ENCODE measurements at places on chromosomes 5 and 9. TPM values are rescaled to one million over a fixed set of nuclear protein-coding genes. Genes with fewer than 3 reads are reported as not detected.
A peak's percentile ranks its signal among the peaks of the same experiment; 100 is the strongest.

DNA sequence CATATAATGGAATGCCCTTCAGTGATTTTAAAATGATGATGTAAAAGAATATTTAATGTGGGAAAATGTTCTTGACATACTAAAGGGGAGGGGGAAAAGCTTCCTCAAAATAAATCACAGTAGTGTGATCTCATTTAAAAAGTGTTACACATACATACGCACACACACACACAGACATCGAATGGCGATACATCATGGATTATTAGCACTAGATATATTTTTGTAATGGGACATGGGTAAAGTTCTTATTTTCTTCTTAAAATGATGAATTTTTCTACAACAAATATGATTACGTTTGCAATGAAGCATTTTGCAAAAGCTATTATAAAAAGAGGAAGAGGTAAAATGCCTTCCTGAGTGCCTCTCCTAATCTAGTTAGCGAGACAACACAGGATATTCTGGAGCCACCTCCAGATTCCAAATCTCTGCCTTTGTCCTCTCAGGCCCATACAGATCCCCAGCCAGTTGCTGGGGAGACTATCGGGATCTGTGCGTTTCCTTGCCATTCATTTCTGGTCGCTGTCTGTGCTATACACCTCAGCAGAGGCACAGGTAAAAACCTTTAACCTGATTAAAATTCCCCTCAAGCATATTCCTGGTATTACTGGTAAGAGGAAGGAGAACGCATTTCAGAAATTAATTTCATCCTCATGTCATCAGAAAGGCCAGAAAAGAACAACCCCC lies 69.6 kb downstream of the SLC28A3 start:
- H3K36me3 ChIP-seq = no peaks in the 10 kb centered on the region
- no peak overlapping the region for H3K27ac ChIP-seq
- no peaks in the 10 kb centered on the region for H3K27me3 ChIP-seq
- no peak overlapping the region for H3K4me3 ChIP-seq
- DNase-seq = no peak
- no peaks in the 10 kb centered on the region for H3K4me1 ChIP-seq

GRCh38 chr9:10613419-10613818 lies 617 bp upstream of the PTPRD start:
- H3K27ac ChIP-seq = no peak overlapping the region
- H3K4me3 ChIP-seq = no peak overlapping the region
- no peaks in the 10 kb centered on the region for H3K36me3 ChIP-seq
- H3K27me3 ChIP-seq = peaks cover 99% of the 10 kb centered on the region
- DNase-seq = no peak

GRCh38 chr9:136201609-136202453 lies 3.1 kb downstream of the LHX3 start:
- peaks cover 2% of the 10 kb centered on the region for H3K4me1 ChIP-seq
- peaks cover 16% of the 10 kb centered on the region for H3K27me3 ChIP-seq
- no peaks in the 10 kb centered on the region for H3K36me3 ChIP-seq
- no peak for DNase-seq
- H3K4me3 ChIP-seq = no peak overlapping the region

- no peaks in the 10 kb centered on the region for H3K27me3 ChIP-seq
- no peak overlapping the region for H3K4me3 ChIP-seq
- no peaks in the 10 kb centered on the region for H3K36me3 ChIP-seq
- peak overlapping the region; percentile 62 for H3K27ac ChIP-seq
- peaks cover 10% of the 10 kb centered on the region for H3K4me1 ChIP-seq
- peak; percentile 29 for DNase-seq
Observed at GRCh38 chr5:103450333-103451061, 112.1 kb downstream of the NUDT12 start.

DNA sequence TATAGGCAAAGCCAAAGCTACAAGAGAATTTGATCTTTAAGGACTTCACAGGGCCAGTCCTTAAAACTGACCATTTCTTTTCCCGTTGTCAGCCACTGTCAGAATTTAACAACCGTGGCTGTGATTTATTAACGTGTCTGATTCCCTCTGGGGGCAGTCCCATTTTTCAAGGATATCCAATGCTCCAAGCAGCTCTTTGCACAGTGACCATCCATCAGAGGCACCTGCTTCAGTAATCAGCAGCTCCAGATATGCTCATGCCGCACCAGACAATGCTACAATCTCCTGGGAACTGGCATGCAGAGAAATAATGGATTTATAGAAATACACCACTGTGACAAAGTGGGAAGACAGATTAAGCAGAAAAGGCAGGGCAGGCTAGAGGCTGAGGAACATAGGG lies 163.3 kb upstream of the PPP1R2B start:
- peaks cover 18% of the 10 kb centered on the region for H3K27me3 ChIP-seq
- H3K4me1 ChIP-seq = no peaks in the 10 kb centered on the region
- no peak overlapping the region for H3K4me3 ChIP-seq
- no peaks in the 10 kb centered on the region for H3K36me3 ChIP-seq

GRCh38 chr5:43110606-43111170 lies 10.0 kb upstream of the ZNF131 start:
- peak; percentile 8 for DNase-seq
- H3K27me3 ChIP-seq = no peaks in the 10 kb centered on the region
- H3K4me1 ChIP-seq = peaks cover under 1% of the 10 kb centered on the region
- H3K27ac ChIP-seq = no peak overlapping the region
- no peak overlapping the region for H3K4me3 ChIP-seq
- no peaks in the 10 kb centered on the region for H3K36me3 ChIP-seq

GRCh38 chr9:91816356-91816755 lies 133.7 kb downstream of the ROR2 start:
- H3K4me3 ChIP-seq = no peak overlapping the region
- no peaks in the 10 kb centered on the region for H3K36me3 ChIP-seq
- H3K27me3 ChIP-seq = peaks cover 2% of the 10 kb centered on the region
- H3K4me1 ChIP-seq = peaks cover 3% of the 10 kb centered on the region

DNA sequence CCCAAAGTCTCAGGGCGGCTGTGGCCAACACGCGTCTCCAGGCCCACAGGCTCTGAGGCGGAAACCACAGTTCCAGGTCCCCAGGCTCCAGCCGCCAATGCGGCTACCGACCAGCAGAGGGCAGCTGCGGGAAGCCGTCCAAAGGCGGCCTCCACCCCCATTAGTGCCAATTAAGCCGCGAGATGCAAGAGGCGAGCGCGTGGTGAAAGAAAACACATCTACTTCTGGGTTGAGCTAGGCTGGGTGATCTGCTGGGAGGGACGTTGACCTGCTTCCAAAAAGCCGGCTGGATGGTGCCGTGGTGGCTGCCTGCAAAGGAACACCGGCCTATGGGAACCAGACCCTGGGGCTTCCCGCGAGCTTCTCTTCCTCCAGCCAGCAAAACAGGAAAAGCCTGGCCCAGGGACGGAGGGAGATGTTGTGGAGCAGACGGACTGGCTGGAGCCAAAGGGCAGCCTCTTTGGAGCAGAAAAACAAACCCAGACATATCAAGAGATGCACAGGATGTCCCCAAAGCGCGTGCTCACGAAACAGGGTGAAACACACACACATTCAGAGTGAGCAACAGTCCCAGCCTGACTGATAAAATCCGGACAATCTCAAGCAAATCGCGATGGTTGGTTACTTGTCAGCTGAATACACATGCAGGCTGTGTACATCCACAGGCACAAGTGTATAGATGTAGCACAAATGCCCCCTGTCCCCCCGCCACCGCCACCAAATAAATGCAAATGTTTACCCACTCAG lies 187.1 kb upstream of the BRINP1 start:
- H3K27me3 ChIP-seq = peaks cover 12% of the 10 kb centered on the region
- peak; percentile 40 for DNase-seq
- no peak overlapping the region for H3K27ac ChIP-seq
- no peaks in the 10 kb centered on the region for H3K4me1 ChIP-seq

The CACFD1 gene
- total RNA-seq = 3.4 TPM

The ECM2 gene
- total RNA-seq = 13.5 TPM
